Globus pallidus (tissue), 1 donor: ENCODE measurements at places on chromosomes 11 and 22.
A peak's percentile ranks its signal among the peaks of the same experiment; 100 is the strongest.

- DNase-seq = peak; percentile 35
Observed at GRCh38 chr11:10328314-10329098, 23.6 kb downstream of the ADM start.

DNA sequence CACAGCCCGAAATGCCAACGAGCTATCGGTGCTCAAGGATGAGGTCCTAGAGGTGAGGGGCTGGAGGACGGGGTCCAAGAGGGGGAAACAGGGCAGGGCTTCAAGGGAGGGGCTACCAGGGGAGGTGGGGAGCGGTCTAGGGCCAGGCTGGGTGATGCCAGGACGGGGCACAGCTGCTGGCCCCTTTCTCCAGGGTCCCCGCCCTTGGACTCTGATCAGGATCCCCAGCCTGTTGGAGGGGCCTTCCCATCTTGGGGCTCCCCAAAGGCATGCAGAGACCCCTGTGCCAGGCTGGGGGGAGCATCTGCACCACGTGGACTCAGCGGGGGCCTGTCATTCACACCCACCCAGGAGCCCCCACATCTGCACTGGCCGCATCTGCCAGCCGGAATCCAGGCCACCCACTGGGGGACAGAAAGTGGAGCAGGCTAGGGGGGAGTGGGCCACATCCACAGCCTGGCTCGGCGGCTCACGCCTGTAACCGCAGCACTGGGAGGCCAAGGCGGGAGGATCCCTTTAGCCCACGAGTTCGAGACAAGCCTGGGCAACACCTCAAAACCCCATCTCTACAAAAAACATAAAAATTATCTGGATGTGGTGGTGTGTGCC lies 18.9 kb downstream of the EPS8L2 start:
- DNase-seq = no peak

DNA sequence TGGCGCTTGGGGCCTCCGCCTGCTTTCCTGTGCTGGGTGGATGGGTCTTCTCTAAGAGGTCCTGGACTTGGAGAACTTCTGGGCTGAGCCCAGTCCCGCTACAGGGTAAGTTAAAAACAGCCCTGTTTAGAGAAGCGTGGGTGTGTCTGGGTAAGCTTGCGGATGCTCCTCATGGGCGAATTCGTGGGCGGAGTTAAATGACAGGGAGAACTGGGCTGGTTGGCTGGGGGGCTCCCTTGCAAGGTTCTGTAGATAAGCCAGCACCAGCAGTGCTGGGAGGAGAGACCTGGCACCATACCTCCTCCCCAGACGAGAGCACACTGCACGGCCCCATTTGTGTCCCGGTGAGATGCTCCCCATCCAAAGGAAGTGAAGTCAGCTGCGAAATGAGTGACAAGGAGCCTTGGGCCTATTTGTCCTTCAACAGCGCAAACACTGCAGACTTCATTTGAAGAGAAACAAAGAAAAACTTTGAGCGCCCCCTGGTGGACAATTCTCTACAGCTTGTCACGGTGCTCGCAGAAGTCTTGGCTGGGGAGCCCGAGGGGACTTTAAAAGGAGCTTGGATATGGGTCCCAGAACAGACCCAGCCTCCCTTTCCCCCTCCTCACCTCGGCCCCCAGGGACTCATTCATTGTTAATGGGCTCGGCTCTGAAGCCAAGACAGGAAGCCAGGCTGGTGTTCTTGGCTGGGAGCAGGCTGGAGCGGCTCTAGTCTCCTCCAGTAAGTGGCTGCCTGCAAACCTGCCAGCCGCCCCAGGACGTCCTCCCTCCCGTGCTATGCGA lies 39.5 kb downstream of the TP53I11 start:
- peak; percentile 88 for DNase-seq

DNA sequence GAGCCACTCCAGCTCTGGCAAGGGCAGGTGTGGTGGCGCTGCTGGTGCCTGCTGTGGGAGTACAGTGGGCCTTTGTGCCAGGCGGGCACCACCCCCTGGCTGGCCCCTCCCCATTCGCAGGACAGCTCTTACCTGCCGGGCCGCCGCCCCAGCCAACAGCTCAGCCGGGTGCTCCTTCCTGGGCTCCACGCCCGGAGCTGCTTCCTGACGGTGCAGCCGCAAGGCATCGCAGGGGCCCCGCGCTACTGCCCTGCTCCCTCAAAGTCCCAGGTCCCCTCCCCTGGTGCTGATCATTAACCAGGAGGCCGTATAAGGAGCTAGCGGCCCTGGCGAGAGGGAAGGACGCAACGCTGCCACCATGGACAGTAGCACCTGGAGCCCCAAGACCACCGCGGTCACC lies at the start of gene SLC5A1:
TSS of gene SLC5A1 (plus strand) at position 338 of the 400 bp plus-strand sequence. CDS start at position 359, 21 bp downstream.
- DNase-seq = no peak

DNA sequence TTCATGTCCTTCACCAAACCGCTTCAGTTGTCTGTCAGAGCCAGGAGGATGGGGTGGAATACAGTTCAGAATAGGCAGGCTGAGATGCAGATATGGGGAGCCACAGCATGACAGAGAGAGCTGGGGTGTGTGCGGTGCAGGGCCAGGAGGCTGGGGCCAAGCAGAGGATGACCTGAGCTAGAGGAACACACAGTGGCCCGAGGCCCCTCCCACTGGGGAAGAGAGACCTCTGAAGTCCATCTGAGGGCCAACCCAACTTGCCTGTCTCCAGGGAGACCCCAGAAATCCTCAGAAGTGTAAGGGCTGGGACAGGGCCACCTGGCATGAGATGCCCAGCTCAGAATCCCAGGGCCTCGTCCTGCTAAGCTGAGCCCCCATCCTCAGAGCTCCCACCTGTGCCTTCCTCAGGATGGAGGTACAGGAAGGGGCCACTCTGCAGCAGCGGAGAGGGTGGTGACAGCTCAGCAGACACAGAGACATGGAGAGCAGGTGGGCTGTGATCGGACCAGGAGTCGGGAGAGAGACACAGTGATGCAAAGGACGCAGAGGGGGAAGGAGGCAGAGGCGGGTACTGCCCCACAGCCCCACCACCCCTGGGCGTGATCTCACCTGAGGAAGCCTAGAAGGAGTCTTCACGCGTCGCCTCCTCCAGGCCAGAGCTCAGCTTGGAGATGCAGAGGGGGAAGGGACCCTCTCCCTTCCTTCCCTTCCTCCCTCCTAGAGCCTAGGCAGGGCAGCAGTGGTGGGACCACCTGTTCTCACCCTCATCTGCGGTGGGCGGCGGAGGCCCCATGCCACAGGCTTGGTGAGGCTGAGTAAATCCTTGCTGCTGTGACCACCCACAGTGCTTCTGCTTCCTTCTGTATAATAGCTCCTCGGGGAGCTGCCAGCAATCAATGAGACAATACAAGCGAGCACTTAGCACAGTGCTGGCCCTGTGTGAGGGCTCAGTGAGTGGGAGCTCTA lies 9.1 kb upstream of the TUB start:
- DNase-seq = no peak

DNA sequence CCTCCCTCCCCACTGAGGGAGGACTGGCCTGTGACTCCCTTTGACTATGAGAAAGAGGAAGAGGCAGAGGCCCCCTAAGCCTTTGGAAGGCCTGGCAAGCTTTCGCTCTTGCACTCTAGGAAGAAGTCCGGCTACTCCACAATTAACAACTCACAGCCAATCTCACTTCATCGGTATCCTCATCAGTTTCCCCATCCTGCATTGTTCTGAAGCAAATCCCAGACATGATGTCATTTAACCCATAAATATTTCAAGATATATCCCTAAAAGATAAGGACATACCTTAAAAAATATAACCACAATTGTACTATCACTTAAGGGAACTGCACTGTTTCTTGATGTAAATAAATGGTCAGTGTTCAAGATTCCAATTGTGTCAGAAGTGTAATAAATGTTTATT lies 63.1 kb downstream of the CWC15 start:
- DNase-seq = no peak

GRCh38 chr11:85960678-85961077 lies 105.5 kb downstream of the CCDC83 start:
- no peak for DNase-seq

- DNase-seq = no peak
Observed at GRCh38 chr22:22892096-22893052, 4.8 kb downstream of the IGLL5 start.

DNA sequence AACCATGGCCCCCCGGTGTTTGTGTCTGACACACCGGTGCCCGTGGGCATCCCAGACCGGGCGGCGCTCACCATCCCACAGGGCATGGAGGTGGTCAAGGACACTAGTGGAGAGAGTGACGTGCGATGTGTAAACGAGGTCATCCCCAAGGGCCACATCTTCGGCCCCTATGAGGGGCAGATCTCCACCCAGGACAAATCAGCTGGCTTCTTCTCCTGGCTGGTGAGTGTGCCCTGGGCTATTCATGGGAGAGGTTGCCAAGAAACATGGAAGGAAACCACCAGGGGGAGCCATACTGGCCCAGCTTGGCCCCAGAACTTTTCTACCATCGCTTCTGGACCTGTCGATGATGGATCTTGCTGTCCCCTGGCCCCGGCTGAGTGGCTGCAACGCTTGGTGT lies 36.5 kb downstream of the PRDM11 start:
- DNase-seq = no peak

GRCh38 chr11:31922450-31922849 lies 111.3 kb upstream of the PAX6 start:
- no peak for DNase-seq

GRCh38 chr11:45500451-45500850 lies 165.0 kb downstream of the CHST1 start:
- DNase-seq = no peak

GRCh38 chr11:108221371-108221770 lies 1.1 kb downstream of the NPAT start:
- no peak for DNase-seq

DNA sequence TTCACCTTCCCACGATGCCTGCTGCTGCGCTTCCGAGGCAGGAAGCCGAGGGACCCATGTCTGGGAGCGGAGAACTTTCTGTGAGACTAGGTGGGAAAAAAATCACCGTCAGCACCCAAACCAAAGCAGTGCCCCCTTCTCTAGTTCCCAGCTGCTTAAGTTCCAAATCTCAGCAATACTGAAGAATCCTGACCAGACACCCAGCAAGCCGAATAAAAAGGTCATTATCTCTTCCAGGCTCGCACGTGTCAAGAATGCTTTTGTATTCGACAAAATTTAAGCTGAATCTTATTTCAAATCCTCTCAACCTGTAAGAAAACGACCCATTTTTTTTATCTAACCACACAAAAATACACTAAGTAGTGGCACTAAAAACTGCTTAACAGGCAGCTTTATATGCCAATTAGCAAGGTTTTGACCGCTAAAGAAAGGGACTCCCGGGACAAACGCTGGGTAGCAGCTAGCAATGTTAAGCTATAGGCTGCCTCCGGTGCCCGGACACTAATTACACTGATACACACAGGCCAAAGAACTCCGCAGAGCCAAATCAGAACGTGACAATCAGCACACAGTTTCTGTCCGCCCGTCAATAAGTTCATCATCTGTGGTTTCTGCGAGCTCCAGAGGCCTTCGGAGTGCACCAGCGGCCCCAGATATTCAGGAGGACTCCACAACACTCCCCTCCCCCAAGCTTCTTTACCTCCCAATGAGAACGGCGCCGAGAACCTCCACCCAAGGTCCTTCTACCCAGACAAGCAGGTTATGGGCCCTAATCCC lies 728 bp downstream of the RPL3 start:
- no peak for DNase-seq

- no peak for DNase-seq
Observed at GRCh38 chr22:19678949-19679521, 35.3 kb upstream of the SEPTIN5 start.

DNA sequence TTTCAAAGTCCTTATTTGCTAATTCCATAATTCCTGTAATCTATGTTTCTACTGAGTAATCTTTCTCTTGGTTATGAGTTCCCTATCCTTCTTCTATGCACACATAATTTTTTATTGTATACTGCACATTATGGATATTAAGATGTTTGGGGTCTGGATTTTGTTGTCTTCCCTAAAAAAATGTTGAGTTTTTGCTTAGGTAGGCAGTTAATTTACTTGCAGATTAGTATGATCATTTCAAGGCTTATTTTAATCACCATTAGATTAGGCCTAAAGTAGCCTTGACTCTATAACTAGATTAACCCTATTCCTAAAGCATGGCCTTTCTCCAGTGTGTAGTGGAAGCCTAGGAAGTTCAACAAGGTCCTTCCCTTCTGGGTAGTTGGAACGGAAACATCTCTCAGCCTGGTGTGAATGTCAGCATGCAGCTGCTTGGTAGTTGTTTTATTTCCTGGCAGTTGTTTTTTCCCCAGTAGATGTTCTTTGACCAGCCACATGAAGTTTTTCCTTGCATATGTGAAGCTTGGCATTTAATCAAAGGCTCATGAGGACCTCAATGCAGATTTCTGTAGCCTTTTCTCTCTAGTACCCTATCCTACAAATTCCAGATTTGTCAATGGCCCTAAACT lies 419.3 kb upstream of the NARS2 start:
- DNase-seq = no peak

- DNase-seq = no peak
Observed at GRCh38 chr22:18103527-18104269, 6.9 kb upstream of the TUBA8 start.

DNA sequence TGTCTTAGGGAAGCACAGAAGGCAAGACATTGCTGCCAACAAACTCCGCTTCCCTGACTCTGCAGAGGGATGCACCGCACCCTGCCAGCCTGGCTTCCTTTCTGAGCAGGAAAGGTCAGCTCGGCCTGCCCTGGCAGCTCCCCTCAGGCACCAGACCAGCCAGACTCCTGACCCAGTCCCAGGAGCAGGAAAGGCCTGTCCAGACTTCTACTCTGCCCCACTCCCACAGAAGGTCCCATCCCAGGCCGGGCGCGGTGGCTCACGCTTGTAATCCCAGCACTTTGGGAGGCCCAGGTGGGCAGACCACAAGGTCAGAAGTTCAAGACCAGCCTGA lies 17.7 kb downstream of the ARRB1 start:
- no peak for DNase-seq

DNA sequence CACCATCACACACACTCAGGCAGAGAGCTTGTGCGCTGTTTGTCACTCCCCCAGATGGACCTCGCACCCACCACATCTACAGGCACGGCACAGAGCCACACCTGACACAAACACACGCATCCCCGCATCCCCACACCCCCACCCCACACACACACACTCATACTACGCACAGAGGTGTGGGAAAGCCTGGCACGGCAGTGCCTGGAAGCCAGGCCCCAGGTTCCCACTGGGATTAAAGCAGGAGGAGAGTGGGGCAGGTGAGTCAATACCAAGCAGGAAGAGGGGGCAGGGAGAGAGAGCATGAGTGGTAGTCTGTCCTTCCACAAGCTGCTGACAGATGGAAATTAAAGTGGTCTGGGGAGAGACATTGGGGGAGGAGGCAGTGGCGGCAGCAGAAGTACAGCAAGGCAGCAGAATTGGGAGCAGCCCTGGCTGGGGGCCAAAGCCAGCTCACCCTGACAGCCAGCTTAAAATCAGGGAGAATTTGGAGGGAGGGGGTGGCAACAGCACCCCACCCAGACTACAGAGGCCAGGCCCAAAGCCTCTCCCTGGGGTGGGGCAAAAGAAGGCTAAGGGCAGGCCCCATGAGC lies 20.7 kb downstream of the TNKS1BP1 start:
- DNase-seq = no peak

- no peak for DNase-seq
Observed at GRCh38 chr22:50468626-50469025, 6.2 kb downstream of the SBF1 start.

DNA sequence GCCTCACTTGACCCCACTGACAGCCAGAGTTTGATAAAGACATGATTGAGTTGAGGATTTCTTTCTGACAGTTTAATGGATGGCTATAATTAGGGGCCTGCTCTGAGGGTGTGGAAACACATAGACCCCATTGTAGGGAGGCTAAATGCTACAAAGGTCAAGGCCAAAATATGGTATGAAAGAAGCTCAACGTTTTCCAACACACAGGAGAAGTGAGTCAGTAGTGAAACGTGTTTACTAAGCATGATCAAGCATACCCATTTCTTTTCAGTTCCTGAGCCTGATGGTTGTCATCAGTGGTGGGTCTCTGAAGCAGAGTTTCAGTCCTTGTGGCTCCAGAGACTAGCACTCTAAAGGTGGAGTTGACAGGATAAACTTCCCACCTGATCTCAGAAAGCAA lies 69.7 kb downstream of the SNX19 start:
- no peak for DNase-seq
